Stimulated activated CD8-positive, alpha-beta memory T cell treated with anti-CD3 and anti-CD28 coated beads, Interleukin-7, amount 100 ng/mL, for 1 hour (primary cell): ENCODE measurements at places on chromosomes 1 and 21.

GRCh38 chr1:74502432-74502831 is 10.0 kb downstream of the LRRC53 start:
- DNase-seq = no peak

- DNase-seq = no peak
Measured at GRCh38 chr1:109771712-109772657, 8.3 kb upstream of the EPS8L3 start.

DNA sequence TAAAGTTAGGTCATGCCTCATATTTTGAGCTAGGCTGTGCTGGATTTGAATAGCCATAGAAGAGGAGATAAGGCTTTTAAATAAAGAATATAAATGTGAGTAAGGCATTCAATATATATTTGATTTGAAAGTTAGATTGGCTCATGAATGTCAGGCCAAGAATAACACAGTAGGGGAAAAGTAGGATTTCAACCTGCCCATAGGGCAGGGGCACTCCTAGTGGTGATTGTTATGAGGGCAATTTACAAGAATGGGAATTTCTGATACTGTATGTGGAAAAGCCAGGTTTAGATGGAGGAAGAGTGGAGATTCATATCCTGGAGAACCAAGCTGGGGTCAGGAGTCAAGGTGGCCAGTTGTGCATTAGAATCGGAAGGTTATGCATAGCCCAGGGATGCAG is 74.9 kb downstream of the DNAH14 start:
- no peak for DNase-seq

GRCh38 chr21:41393876-41394465 is 32.1 kb upstream of the MX1 start:
- DNase-seq = no peak

DNA sequence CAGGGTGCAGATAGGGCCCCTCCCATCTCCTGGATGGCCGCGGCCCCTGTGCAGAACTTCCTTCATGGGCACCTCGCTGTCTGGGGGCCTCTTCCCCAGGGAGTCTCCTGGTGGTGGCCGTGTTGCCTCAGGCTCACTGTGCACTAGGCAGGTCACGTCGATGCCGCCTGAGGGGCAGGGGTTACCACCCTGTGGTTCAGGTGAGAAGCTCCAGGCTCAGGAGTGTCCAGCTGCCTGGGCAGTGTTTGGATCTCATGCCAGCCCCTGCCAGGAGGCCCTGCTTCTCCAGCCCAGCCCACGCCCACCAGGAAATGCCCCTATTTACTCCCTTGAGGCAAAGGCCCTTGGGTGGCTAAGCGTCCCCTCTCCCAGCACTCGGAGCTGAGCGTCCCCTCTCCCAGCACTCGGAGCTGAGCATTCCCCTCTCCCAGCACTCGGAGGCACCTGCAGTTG is 2.1 kb downstream of the ITGB2 start:
- DNase-seq = no peak
